ENCODE measurements at places on chromosomes 2 and 18.

- DNase-seq, result no peak
Measured at GRCh38 chr2:181890271-181890670, 1.3 kb upstream of the ITPRID2 start.

GRCh38 chr2:129936334-129936934, 43.0 kb upstream of the RAB6C start:
- no peak for DNase-seq

DNA sequence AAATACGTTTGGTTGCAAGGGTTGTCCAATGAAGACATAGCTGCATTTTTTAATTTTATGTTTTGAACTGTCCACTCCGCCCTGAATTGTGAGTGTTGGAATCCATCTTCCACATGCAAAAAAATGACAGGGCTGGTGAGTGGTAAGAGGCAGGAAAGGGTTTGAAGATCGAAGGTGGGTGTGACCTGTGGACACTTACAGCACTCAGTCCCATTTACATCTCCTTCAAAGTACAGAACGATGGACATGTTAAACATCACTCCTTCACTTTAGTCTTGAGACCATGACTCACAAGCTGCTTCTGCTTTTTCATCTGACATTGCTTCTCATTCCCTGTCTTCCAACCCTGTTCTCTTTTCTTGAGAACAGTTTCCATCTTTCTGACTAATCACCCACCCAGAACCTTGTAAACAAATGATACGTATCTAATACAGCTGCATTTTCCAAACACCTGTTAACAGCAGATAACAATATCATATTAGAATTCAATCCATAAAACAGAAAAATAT, 179.3 kb downstream of the ZNF516 start:
- DNase-seq, result no peak

GRCh38 chr18:62799977-62800376, 84.6 kb downstream of the PHLPP1 start:
- DNase-seq, result no peak

DNA sequence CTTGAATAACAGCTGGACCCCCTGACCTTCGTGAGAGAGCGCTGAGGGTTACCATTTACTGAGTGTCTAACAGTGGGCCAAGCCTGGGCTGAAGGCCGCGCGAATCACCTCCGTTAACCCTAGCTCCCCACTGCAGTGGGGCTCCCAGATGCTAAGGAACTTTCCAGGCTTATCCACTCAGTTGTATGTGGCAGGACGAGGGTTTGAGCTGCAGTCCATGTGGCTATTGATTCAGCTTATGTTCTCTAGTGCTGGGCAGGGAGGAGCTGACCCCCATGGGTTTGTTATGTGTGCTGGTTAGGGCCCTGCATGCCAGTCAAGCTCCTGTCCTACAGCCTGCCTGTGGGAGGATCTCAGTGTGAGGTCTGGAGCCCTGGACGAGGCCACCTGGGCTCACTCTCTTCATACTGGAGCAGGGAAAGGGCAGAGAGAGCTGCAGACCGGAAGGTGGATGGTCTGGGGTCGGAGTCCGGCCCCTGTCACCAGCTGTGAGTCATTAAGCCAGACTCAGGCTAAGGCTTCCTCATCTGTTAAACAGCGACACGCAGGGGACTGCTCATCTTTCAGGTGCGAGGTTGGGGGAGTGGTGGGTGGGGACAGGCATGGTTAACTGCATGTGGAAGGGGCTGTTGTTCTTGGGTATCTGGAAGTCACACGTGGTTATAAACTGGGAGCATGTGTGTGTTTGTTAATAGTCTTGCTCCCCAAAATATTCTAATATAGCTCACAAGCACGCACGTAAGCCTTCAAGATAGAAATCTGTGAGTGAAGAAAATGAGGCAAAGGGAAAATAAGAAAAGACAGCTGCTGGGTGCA, 6.6 kb downstream of the PSD4 start:
- DNase-seq, result no peak

DNA sequence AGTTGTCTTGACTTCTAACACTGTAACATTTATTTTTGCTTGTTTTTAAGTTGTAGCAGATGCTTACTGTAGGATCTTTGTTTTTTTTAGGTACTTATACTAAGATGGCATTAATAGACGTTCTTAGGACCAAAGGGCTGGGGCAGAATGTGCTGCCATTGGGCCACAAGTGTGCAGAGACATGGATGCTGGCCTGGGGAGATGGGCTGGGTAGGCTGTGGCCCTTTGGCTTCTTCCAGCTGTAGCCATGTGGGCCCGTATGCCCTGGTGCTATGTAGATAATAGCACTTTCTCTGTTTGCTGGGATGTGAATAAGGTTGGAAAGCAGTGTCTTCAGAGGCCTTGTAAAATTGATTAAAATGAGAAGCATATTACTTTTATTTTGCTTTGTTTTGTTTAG, 18.8 kb downstream of the RAB31 start:
- no peak for DNase-seq

DNA sequence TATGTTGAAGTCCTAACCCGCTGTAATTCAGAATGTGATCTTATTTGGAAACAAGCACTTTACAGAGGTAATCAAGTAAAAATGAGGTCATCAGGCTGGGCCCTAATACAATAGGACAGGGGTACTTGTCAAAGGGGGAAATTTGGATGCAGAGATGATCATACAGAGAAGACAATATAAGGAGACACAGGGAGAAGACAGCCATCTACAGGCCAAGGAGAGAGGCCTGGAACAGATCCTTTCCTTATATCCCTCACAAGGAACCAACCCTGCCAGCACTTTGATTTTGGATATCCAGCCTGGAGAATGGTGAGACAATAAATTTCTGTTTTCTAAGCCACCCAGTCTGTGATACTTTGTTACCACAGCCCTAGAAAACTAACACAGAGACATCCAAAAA, 104.3 kb downstream of the METTL4 start:
- DNase-seq, result no peak

- DNase-seq, result no peak
Measured at GRCh38 chr2:151882786-151883445, 54.7 kb upstream of the ARL5A start.

- DNase-seq, result no peak
Measured at GRCh38 chr2:57890464-57890863, 156.1 kb upstream of the VRK2 start.

GRCh38 chr2:204880928-204881327, 335.7 kb downstream of the PARD3B start:
- no peak for DNase-seq

DNA sequence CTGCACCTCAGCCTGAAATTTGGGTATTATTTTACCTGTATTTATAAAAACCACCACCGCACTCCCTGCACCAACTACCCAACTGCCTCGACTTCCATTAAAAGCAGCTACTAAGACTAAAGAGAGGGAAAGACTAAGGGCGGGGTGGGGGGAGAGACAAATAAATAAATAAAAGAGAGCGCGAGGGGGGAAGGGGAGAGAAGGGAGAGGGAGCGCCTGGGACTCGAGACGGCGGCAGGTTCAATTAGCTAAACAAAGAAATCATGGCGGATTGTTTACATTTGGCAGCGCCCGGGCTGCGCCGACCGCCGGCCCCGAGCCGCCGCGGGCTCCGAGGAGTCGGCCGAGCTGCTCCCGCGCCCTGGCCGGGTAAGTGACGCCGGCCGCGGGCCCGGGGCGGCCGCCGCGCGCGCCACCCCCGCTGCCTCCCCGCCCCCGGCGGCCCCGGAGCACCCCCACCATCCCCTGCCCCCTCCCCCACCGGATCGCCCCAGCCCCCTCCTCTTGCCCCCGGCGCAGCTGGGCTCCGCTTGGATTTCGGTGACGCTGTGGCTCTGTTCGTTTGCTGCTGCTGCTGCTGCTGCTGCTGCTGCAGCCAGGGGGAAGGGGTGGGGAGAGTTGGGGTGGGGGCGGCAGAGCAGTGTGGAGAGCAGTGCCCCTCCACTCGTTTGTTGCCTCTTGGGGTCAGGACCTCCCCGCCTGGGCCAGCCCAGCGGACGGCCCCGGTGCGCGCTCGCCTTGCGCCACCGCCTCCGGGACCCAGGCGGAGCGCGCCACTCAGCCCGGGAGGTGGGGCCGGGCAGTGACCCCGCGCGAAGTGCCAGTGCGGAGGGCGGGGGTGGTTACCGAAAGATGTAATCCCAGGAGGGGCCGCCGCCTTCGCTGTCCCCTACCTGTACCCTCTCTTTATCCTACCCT, 187.2 kb upstream of the FANCL start:
- DNase-seq, result no peak

GRCh38 chr2:25548601-25549000, 124.8 kb downstream of the DTNB start:
- DNase-seq, result no peak

GRCh38 chr2:46216213-46216612, 81.0 kb upstream of the EPAS1 start:
- no peak for DNase-seq

DNA sequence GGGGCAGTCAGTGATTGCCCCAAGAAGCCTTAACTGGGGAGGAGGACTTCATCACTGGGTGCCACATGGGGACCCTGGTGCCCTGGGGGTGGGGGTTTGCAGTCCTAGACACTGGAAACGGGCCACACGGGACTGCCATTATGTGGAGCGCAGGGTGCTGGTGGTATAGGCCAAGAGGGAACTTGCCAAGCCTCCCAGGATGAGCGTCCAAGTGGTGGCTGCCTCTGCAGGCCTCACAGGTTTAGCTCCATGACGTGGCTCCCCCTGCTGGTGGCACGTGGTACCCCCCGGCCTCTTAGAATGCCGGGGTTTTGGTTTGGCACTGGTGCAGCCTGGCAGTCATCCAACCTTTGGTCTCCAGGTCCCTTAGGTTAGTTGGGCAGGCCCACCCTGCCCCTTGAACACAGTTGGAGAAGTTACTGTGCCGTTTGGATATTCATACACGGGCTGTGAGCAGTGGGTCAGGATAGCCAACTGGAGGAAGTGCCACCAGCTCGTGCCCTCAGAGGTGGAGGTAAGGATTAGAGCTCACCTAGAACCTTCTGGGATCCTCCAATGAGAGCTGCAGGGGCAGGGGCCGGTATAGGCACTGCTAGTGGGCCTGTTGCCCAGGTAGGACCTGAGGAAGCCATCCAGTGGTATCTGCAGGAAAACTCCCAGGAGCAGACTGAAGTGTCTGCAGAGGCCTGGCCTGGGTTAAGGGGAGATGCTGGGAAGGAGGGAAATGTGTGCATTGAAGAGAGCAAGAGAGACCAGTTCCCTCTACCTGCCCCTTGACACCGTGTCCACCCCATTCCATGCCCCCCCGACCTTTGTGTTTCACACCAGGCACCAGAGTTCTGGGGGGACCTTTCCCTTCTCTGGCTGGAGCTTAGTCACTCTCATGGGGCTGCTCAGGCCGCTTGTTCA, 5.7 kb downstream of the PTMA start:
- DNase-seq, result peak; percentile 57

GRCh38 chr2:112077814-112078213, 22.7 kb downstream of the TMEM87B start:
- no peak for DNase-seq

DNA sequence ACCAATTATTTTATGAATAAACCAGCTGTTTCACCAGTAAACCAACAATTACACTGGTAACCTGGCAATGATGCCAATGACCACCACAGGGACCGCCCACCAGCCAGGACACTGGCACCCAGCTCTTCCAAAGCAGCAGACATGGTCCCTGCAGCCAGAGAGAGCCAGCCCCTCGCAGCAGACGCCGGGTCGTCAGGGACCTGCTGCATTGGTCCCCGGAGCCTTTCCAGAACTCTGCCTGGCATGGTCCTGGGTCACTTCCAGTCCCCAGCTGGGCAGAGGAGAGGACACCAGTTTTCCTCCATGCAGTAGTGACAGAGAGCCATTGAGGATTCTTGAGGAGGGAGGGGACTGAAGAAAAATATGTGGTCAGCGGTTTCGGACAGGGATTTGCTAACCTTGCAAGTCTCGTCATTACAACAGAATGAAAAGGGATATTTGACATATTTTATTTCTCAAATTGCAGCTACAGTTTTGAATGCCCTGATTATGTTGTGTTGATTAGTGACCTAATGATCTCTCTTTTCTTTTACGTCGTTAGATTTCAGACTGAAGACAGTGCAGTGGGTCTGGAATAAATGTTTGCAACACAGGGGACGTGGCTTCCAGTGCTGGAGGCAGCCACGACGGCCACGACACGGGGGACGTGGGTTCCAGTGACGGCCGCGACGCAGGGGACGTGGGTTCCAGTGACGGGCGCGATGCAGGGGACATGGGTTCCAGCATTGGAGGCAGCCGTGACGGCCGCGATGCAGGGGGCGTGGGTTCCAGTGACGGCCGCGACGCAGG, 154.5 kb downstream of the TPO start:
- no peak for DNase-seq

GRCh38 chr2:240925568-240926515, 19.7 kb downstream of the CROCC2 start:
- DNase-seq, result no peak

- no peak for DNase-seq
Measured at GRCh38 chr18:24762511-24762910, 302.1 kb downstream of the HRH4 start.

GRCh38 chr2:219002395-219003266, 9.4 kb upstream of the CRYBA2 start:
- no peak for DNase-seq

GRCh38 chr2:63700271-63700670, 111.5 kb downstream of the MDH1 start:
- no peak for DNase-seq

DNA sequence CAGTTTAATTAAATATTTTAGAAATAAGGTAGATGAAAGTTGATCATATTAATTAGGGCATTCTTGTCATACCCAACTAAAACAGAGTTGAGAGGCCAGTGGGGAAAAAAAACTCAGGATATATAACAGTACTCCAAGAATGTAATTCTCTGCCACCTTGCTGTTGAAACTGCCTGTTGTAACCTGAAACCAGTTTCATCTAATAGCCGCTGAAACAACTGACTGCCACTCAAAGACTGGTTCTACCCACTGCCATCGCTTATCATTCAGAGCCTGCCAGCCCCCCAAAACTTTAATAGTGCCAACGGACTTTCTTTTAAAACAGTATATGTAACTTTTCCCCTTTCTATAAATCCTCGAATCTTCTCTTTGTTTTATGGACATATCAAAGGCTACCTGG, 37.7 kb upstream of the FSIP2 start:
- DNase-seq, result no peak

- DNase-seq, result no peak
Measured at GRCh38 chr2:108106731-108107130, 120.4 kb downstream of the SLC5A7 start.

- DNase-seq, result no peak
Measured at GRCh38 chr2:176136374-176137251, 7.1 kb downstream of the HOXD8 start.
